ENCODE measurements at places on chromosomes 11 and 22.

DNA sequence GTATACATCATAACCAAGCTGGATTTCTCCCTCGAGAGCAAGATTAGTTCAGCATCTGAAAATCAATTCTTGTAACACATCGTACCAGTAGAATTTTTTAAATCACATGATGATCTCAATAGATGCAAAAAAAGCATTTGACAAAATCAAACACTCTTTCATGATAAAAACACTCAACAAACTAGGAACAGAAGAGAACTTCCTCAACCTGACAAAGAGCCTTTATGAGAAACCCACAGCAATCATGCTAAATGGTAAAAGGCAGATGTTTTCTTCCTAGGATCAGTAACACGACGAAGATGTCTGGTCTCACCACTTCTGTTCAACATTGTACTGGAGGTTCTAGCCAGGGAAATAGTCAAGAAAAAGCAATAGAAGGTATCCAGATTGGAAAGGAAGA lies 34.1 kb upstream of the TMPRSS4 start:
- no peak for DNase-seq

DNA sequence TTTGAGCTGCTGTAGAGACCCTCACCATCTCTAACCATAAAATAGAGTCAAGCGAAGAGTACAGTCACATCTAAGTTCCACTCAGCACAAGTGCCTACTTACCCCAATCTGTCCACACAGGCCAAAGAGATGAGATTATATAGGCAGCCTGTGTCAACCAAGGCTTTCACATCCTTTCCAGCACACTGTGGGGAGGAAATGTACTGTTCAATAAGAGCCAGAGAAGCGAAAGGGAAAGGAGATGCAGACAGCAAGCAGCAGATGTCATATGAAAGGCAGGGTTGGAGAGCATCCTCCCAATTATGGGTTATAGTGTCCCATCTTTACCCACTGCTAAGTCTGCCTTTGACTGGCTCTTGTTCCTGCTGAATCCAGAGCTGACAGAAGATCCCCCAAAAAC lies 16.4 kb downstream of the NRIP3 start:
- no peak for DNase-seq

DNA sequence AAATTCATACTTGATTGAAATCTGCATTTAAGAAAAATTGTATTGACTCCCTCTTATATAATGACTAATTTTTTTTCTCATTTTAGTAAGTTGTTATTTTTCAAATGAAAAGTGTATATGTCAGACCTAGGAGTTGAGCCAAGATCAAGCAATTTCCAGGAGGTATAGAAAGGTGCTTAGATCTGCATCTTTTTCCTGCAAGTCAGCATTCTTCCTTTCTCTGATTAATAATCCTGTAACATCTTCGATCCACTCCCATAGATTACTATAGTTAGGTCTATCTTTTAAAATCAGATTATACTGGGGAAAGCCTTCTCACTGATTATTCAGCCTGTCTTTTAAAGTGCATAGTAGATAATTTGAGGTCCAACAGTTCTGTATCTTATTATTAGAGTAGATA lies 12.7 kb downstream of the HOATZ start:
- no peak for DNase-seq

GRCh38 chr11:45468267-45468856 lies 182.2 kb upstream of the SYT13 start:
- DNase-seq: no peak

- no peak for DNase-seq
Observed at GRCh38 chr22:27982630-27983180, 63.6 kb upstream of the PITPNB start.

DNA sequence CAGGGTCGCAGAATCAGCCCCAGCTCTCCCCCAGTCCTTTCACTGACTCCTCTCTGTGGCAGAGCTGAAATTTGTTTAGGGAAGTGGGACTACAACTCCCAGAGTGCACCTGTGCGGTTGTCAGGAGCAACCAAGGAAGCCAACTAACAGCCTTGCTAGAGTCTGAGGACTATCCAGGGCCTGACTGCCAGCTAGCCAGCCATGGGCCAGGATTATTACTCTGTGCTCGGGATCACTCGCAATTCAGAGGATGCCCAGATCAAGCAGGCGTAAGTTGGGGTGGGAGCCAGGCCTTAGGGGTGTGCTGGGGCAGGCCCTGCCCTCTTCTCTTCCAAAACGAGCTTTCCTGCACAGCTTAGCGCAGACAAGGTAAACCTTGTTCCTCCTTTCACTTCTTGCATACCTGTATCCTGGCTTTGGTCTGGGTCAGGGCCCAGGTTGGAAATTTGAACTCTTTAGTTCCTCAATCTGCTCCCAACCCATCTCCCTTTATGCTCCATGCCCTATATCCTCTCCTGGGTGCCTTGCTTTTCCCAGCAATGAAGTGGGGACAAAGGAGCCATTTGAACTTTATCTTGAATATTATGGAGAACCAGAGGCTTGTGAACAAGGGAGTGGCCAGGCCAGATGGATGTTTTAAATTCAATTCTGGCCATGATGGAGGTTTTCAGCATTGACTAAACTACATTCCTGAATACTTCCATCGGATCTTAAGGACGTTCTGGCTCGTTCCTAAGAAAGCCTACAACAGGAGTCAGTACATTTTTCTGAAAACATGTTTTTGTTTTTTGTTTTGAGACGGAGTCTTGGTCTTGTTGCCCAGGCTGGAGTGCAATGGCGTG lies at the start of gene DNAJB13:
Gene DNAJB13 (plus strand): TSS at position 158 of the 842 bp plus-strand sequence. CDS start 44 bp downstream, at position 202.
- DNase-seq: no peak

DNA sequence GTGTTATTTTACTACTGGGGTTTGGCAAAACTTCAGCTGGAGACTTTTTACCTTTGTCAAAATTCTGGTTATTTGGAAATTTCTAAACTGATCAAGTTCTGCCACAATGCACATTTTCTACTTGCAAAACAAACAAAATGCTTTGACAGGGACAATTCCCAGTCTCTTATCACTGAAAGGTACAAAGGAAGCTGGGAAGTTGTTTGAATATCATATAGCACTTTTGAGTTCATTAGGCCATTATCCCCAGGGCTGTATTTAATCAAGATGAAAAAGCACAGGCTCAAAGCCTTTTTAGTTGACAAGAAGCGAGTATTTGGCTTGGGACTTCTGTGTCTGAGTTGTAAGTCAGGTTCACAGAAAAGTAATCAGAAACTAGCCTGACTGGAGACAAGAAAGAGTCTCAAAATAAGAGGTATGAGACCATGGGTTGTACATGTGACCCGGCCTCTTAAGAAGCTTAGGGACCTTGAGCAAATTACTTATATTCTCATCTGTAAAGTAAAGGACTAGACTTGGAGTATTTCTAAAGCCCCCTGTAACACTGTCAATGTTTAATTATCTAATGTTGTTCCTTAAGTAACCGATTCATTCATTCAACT lies 2.9 kb upstream of the HORMAD2 start:
- no peak for DNase-seq

GRCh38 chr22:41842996-41843970 lies 10.4 kb downstream of the SREBF2 start:
- no peak for DNase-seq

DNA sequence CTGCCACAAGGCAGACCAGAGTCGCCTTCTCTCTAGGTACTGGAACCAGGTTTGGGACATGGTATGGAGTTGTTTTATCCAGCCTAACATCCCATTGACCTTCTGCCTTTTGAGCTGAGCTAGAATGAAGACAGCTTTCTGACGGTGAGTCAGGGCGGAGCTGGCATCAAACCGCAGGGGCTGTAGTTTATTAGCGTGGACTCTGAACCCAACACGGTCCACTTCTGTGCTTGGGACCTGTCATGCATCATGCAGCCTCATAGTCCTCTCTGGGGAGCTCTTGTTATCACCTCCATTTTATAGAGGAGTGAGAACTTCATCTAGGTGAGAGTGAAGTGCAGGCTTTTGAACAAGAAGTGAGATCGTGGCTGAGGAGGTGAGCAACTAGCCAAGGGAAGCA lies 8.3 kb downstream of the GAL3ST1 start:
- DNase-seq: no peak

- DNase-seq: no peak
Observed at GRCh38 chr11:96990914-96991313, 601.1 kb downstream of the JRKL start.

DNA sequence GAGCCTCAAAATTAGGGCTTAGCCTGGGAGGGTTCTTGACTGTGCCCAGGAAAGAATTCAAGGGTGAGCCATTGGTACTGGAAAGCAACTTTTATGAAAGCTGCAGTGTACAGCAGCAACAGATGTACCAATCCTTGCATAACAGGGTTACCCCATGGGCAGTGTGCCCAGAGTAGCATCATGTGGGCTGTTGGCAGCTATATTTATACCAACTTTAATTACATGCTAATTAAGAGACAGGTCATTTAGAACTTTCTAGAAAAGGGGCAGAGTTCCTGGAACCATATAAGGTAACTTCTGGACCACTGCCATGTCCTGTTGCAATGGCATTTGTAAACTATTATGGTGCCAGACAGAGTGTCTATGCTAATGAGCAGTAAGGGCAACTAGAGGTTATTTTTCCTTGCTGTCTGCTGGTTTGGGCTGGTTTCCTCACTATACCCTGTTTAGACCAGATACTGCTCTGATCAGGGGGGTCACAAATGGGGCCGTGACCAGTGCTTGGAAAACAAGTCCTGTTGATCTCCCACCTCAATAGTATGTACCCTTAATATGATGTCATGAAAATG lies 1120.5 kb upstream of the RAG2 start:
- DNase-seq: no peak

DNA sequence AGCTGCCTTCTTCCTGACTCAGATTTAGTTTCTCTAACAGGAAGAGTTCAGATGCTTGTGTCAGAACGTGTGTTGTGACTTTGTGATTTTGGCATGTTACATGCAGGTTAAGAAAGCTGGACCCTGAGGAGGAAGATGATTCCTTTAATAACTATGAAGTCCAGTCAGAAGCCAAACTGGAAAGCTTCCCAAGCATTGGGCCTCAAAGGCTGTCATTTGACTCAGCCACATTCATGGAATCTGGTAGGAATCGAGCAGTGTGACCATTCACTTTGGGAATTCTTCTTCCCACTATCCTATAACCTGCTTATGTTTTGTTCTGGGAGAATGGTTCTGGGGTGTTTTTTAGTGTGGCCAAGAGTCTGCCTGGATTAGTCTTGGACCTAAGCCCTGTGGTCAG lies 48.0 kb downstream of the CABIN1 start:
- no peak for DNase-seq

DNA sequence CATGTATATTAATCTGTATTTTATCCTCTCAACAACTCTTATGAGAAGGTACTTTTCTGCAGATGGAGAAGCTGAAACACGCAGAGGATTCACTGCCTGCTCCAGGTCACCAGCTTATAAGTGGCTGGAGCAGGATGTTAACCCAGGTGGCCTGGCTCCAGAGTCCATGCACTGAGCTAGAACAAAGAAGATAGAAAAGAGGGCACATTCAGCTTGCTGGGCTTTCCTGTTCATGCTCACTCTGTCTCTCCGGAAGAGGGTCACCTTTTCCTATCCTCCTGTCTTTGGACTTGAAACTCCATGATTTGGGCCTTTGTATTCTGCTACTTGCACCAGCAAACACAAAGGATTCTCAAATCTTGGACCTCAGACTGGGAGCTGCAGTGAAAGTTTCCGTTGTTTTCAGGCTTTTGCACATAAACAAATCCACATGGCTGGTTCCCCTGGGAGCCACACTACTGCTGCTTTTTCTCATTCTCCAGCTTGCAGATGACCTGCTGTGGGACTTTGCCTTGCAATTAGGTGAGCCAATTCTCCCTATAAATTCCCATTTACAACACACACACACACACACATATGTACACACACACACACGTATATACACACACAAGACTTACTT lies 117.3 kb upstream of the GRK3 start:
- DNase-seq: no peak

DNA sequence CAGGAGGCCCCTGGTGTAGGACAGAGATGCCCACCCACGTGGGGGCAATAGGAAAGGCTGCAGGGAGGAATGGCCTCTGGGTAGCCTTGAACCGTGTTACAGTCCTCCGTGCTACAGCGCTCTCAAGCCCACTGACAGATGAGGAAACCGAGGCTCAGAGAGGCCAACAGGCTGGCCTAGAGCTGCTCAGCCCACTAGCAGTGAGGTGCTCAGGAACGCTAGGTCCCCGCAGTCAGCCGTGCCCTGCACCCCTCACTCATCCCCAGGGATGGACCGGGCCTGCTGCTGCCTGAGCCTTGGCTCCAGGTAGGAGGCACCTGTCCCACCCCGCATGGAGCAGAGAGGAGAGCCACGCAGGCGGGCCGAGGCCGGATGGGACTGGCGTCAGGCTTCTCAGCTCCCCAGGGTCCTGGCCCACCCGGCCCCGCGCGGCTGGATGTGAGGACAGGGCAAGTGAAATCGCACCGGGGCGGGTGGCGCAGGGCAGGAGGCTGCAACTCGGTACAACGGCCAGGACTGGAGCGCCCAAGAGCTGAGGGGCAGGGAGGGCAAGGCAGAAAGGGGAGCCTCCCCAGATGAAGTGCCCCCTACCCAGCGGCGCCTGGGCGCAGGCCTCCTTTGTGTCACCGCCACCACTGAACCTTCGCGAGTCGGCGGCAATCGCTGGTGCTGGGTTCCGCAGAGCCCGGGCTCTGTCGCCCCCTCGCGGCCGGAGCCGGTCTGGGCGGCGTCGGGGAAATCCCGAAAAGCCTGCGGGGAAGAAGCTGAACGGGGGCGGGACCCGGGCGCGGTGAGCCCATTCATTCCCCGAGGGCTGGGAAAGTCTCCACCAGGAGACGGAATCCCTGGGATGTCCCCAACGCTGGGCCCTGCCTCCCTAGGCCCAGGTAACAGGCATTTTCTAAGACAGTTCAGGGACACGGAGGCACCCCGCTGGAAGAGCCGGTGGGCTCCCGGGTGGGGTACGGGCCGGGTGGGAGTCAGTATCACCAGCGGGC lies 8.4 kb upstream of the SLC2A11 start:
- DNase-seq: peak; percentile 88

GRCh38 chr22:23574877-23575276 lies 5.2 kb downstream of the IGLL1 start:
- DNase-seq: no peak

Data from activated CD8-positive, alpha-beta memory T cell treated with anti-CD3 and anti-CD28 coated beads, Interleukin-2, amount 50 U/mL, for 4 hours (primary cell).